ENCODE measurements at places on chromosomes 5 and 9. TPM values are rescaled to one million over a fixed set of nuclear protein-coding genes. Genes with fewer than 3 reads are reported as not detected.

The SLC4A9 gene
- polyA plus RNA-seq = 0.07 TPM

The GPR150 gene
- polyA plus RNA-seq = 0.89 TPM

The STKLD1 gene
- 1.5 TPM for polyA plus RNA-seq

The TMEFF1 gene
- 0.02 TPM for polyA plus RNA-seq

The FCN2 gene
- 0.75 TPM for polyA plus RNA-seq

The SLC45A2 gene
- polyA plus RNA-seq = 0.05 TPM

The SV2C gene
- polyA plus RNA-seq = 0.27 TPM

Measured in thymus (tissue), 14 donors.